NCI-H748 treated with DMSO at 0.1 percent for 48 hours (cell line): ENCODE measurements at places on chromosomes 1 and 21.

- DNase-seq: no peak
Observed at GRCh38 chr1:27343639-27344025, 1.8 kb downstream of the SYTL1 start.

DNA sequence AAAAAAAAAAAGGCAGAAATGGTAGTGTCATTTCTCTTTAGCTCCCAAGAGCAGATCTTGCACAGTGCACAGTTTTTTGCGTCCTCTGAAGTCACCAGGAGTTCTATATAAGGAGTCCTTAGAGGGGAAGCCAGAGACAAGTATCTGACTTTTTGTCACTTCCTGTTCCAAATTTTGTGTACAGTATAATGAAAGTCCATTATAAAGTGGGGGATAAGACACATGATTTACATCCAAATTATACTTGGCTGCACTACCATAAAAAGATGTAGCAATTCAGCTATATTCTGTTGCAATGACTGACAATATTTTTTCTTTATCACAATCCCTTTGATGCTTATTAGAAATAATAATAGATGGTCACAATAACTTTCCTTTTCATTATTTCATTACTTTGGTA is 1276.9 kb upstream of the ADGRL2 start:
- no peak for DNase-seq

DNA sequence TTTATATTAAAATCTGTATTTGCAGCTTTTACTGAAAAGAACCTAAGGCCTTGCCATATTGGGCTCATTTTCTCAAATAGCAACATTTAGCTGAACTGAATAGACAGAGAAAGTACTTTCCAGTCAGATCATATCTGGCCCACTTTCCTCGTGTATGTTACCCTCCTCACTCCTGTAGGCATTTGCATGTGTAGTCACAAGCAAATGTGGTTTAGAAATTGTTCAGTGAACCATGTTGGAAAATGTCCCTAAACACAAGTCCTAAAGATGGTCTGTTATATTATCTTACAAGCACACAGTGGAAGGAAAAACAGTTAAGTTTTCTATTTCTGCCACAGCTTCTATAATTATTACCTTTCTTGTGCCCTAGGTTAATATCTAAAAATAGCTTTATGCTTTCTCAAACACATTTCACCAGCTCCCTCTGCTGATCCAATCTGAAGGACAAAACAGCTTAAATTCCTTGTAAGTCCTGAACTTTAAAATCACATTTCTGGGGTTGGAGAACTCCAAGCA is 606 bp upstream of the FMO4 start:
- DNase-seq: no peak

GRCh38 chr1:51313268-51313852 is 17.0 kb downstream of the TTC39A start:
- DNase-seq: no peak

DNA sequence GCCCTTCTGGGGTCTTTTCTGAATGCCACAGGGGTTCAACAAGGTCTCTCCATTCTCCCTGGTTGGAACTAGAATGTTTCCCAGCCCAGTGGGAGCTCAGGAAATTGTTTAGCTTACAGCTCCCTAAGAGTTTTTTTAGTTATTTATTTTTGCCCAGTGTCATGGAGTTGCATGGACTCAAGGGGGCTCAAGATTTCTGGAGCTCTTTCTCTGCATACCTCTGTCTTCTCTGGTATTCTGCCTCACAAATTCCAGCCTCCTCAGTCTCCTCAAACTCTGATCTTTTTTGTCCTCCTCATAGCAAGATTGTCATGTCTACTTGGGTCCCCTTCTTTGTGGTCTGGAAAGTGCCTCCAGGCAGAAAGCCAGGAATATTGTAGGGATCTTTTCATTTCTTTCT is 15.9 kb upstream of the PPP2R5A start:
- no peak for DNase-seq

- DNase-seq: no peak
Observed at GRCh38 chr21:22444990-22445389, 1446.8 kb downstream of the NCAM2 start.

DNA sequence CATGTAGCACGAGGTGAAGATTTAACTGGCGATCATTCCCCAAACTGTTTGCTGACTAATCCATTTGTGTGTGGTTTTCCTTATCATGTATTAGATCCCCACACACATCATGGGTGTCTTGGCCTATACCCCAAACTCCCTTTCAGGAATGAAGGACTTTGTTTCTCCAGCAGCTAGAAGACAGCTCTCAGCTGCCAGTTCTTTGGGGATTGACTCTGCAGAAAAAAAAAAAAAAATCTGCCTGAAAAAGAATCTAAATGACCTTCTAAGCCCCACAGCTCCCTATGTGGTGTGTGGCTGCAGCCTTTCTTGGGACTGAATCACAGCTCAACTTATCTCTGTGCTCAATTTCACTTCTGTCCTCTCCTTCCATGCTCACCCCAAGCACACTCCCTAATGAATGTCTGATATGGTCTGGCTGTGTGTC is 256.3 kb upstream of the DUSP10 start:
- DNase-seq: no peak

- DNase-seq: no peak
Observed at GRCh38 chr1:185375583-185375982, 58.5 kb upstream of the IVNS1ABP start.

DNA sequence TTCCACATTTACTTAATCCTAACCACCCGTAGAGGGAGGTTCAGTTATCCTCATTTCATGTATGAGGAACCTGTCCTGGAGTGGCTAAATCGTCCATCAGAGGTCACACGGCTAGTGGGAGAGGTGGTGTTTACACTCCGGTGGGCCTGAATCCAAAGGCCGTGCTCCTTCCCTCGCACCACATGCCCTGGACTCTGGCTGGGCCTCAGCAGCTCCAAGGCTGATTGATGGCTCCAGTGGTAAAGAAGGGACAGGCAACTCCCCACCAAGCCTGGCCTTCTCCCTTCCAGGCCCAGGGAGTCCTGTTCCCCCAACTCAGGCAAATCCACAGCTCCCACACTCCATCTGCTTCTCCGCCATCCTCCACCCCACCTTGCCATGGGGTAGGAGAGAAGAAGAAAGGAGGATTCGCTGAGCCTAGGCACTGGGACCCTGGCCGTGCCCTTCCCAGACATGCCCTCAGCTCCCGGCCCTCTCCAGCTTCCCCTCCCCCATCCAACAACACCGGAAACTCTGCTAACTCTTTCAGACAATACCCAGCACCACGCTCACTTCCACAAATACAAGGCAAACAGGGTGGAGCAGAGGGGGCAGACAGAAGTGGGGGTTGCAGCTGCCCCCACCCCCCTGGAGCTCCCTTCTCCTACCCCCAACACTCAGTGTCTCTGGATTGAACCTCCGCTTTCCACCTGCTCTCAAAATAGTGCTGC is 10.9 kb downstream of the ARHGEF2 start:
- no peak for DNase-seq

DNA sequence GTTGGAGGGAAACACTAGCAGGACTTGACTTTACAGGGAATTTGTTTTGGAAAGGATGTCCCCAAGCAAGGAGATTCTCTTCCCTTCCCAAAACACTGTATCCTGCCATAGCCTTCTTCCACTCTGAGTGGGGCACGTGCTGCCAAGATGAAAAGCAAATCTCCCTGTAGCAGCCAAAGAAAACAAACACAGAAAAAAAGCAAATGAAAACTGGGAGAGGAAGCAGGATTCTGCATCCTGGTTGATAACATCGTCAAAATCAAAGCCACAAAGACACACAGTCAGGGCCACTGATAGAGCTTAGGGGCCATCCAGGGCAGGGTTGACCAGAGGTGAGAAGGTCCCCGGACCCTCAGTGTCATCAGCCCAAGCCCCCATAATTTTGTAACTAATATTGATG is 16.0 kb upstream of the MTARC2 start:
- DNase-seq: no peak

DNA sequence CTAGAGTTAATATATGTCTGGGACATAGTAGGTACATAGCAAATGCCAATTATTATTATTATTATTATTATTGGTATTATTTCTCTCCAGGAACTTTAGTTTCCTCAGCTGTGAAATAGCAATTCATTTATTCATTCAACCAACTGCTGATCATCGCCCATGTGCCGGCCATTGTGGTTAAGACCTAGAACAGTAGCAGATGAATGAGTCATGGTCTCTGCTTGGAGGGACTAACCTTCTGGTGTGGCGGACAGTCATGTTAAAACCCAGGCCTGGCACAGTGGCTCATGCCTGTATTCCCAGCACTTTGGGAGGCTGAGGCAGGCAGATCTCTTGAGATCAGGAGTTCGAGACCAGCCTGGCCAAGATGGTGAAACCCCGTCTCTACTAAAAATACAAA is 23.8 kb upstream of the LDLRAP1 start:
- no peak for DNase-seq
